ENCODE measurements at places on chromosomes 16 and 17.
A peak's percentile ranks its signal among the peaks of the same experiment; 100 is the strongest.

- peak overlapping the region; percentile 60 for H3K27ac ChIP-seq
- no peak for DNase-seq
- H3K36me3 ChIP-seq: no peaks in the 10 kb centered on the region
- peaks cover 30% of the 10 kb centered on the region for H3K4me1 ChIP-seq
Observed at GRCh38 chr17:59292174-59292523, 39.3 kb upstream of the YPEL2 start.

DNA sequence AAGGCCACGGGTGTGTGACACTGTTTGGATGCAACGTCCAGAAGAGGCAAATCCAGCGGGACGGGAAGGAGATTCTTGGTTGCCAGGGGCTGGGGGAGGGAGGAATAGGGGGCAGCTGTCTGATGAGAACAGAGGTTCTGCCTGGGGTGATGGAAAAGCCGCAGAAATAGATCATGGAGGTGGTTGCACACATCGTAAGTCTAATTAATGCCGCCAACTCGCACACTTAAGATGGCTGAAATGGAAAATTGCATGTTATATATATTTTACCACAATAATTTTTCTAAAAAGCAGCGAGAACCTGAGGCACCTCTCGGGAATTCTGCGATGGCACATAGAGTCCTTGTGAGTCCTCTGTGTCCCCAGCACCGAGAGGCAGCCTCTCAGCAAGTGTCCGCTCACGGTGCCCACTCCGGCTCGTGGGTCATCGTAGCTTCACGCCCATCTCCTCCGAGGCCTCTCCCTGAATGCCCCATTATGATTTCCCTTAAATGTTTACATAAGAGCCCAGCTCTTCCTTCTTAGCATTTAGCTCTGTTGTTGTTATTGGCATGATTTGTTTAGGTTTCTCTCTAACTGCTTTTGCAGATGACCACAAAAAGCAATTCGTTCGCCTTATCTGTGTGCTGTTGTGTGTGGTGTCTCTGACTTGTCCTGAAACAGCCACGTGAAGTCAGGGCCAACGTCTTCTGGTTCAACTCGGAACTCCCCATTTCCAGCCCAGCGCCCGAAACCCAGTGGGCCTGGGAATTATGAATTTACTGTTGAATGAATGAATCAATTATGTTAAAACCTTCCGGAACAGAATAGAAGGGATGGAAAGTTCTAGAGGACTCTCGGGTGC is 7.7 kb downstream of the WFDC1 start:
- peaks cover 1% of the 10 kb centered on the region for H3K4me1 ChIP-seq
- no peak for DNase-seq
- no peaks in the 10 kb centered on the region for H3K36me3 ChIP-seq
- peaks cover 47% of the 10 kb centered on the region for H3K27me3 ChIP-seq
- no peak overlapping the region for H3K27ac ChIP-seq

DNA sequence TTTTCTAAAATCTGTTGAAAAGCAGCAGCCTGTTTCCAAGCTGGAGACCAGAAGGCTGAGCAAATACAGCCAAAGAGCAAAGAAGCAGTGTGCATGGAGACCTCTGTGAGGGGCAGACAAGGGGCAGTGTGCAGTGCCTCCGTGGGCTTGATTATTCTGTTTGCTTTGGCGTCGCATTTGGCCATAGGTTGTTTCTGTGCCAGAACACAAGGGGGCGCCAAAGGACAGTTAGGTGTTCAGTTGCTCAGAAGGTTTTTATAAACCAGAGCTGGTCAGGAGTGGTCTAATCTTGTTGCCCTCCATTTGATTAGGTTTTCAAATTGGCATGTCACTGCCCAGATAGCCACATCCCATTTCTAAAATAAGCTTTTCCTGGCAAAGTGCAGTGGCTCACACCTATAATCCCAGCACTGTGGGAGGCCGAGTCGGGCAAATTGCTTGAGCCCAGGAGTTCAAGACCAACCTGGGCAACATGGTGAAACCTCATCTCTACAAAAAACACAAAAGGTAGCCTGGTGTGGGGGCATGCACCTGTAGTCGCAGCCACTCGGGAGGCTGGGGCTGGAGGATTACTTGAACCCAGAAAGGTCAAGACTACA is 10.6 kb downstream of the MYH3 start:
- H3K4me1 ChIP-seq: no peaks in the 10 kb centered on the region
- peaks cover 2% of the 10 kb centered on the region for H3K36me3 ChIP-seq

DNA sequence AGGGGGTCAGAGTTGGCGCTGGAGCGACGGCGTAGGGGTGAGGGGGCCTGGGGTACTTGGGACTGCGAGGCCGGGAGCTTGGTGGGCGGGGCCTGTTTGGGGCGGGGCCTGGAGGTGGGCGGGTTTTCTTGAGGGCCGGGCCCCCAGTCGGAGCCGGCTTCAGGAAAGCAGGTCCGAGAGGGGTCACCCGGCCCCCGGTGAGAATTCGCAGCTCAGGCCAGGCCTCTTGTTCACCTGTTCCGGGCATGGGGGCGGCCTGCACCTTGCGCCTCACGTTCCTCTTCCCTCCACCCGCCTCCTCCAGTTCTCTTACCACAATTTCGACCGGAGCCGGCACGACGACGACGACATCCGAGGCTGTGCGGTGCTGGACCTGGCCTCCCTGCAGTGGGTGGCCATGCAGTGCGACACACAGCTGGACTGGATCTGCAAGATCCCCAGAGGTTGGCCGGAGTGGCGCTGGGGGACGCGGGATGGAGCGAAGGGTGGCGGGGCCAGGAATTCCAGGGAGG is 52.5 kb downstream of the MRC2 start:
- H3K27me3 ChIP-seq: no peaks in the 10 kb centered on the region
- H3K4me3 ChIP-seq: no peak overlapping the region
- no peak for DNase-seq

DNA sequence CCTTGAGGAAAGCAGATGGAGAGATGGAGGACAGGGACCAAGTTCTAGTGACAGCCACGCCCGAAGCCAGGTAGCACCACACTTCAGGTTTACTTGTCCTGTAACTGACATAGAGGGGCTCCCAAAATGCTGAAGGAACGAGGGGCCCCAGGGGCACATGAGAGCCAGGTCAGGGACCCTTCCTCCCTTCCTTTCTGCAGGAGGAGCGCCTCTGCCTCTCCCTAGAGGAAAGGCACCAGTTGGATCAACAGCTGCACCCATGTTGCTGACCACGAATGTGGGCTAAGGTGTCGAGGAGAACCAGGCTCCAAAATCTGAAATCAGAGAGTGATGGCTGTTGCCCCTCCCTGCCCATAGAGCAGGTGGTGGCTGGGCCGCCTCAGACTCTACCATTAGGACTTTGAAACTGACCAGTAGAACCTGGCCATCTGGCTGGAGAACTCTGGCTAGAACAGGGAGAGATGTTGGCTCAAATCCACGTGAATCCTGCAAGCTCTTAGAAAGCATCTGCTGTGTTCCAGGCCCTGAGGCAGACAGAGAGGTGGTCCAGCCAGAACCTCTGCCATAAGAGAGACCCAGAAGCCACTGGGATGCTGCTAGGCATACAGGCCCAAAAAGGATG is 218.8 kb downstream of the KATNIP start:
- H3K27ac ChIP-seq: peak overlapping the region; percentile 18
- H3K36me3 ChIP-seq: peaks cover 24% of the 10 kb centered on the region
- H3K4me1 ChIP-seq: no peaks in the 10 kb centered on the region
- no peak overlapping the region for H3K4me3 ChIP-seq
- no peak for DNase-seq
